ENCODE measurements at places on chromosomes 4 and X. TPM values are rescaled to one million over a fixed set of nuclear protein-coding genes. Genes with fewer than 3 reads are reported as not detected.
A peak's percentile ranks its signal among the peaks of the same experiment; 100 is the strongest.

DNA sequence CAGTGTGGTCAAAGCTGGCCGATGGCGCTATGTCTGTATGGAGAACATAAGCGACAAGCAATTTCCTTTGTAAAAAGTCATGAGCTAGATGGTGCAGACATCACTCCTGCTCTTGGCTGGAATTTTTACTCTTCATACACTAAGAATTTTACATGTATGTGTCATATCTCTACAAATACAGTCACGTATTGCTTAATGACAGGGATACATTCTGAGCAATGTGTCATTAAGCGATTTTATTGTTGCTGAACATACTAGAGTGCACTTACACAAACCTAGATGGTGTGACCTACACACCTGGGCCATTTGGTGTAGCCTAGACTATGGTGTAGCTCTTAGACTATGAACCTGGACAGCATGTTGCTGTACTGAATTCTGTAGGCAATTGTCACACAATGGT lies 185.4 kb downstream of the SOWAHB start:
- DNase-seq: no peak
- no peak overlapping the region for H3K27ac ChIP-seq
- H3K27me3 ChIP-seq: no peaks in the 10 kb centered on the region
- no peaks in the 10 kb centered on the region for H3K4me1 ChIP-seq
- no peaks in the 10 kb centered on the region for H3K36me3 ChIP-seq

- H3K4me3 ChIP-seq: no peak overlapping the region
- H3K4me1 ChIP-seq: peaks cover 71% of the 10 kb centered on the region
- H3K36me3 ChIP-seq: no peaks in the 10 kb centered on the region
- no peak for DNase-seq
- peak overlapping the region; percentile 83 for H3K27ac ChIP-seq
These were observed 62.7 kb downstream of the TMEM131L start for GRCh38 chr4:153528705-153529485.

DNA sequence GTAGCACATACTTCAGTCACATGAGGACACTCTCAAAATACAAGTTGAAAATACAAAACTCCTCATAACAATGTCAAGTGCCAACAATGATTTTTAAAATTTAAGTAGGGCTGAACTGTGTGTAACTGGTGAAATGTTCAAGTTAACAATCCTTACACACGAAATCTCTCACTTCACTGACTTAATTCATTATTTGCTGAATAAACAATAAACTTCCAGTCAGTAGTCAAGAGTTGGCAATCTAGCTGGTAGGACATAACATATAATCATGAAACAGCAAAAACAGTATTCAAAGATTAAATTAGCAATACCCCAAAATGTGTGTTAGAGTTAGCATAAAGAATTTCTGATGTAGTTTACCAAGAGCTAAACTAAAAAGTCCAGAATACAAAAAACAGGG lies 1.9 kb upstream of the RAB33B start:
- no peaks in the 10 kb centered on the region for H3K36me3 ChIP-seq
- no peaks in the 10 kb centered on the region for H3K27me3 ChIP-seq
- no peak overlapping the region for H3K27ac ChIP-seq
- peaks cover 32% of the 10 kb centered on the region for H3K4me1 ChIP-seq
- H3K4me3 ChIP-seq: no peak overlapping the region
- DNase-seq: no peak

GRCh38 chr4:24778464-24779225 lies 16.7 kb upstream of the SOD3 start:
- peaks cover 16% of the 10 kb centered on the region for H3K4me1 ChIP-seq
- DNase-seq: peak; percentile 18
- H3K27me3 ChIP-seq: no peaks in the 10 kb centered on the region
- H3K27ac ChIP-seq: peak overlapping the region; percentile 18
- no peaks in the 10 kb centered on the region for H3K36me3 ChIP-seq

DNA sequence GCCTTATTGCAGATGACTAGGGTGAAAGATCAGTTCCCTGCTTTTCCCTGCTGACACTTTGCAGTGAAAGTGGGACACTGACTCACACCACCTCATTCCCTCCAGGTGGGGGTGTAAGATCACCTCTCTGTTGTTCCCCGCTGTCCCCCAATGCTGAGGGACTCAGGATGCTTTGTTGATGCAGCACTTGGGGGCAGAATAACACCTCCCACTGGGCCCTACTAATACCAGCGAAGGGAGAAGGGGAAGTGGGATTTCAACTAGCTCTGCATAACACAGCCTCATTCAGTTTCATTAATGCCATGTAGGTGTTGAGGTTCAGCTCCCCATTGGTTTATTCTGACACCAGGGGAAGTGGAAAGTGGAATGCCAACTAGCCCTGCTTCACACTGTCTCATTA lies 43.6 kb upstream of the IL1RAPL2 start:
- H3K27ac ChIP-seq: no peak overlapping the region
- H3K4me1 ChIP-seq: no peaks in the 10 kb centered on the region
- H3K36me3 ChIP-seq: no peaks in the 10 kb centered on the region
- no peaks in the 10 kb centered on the region for H3K27me3 ChIP-seq
- H3K4me3 ChIP-seq: no peak overlapping the region
- DNase-seq: no peak

- no peaks in the 10 kb centered on the region for H3K36me3 ChIP-seq
- DNase-seq: no peak
- no peaks in the 10 kb centered on the region for H3K4me1 ChIP-seq
- no peak overlapping the region for H3K27ac ChIP-seq
- H3K4me3 ChIP-seq: no peak overlapping the region
- H3K27me3 ChIP-seq: peaks cover 5% of the 10 kb centered on the region
These were observed 4.6 kb upstream of the SOWAHD start for GRCh38 chrX:119753639-119754257.

GRCh38 chrX:155819525-155819924 lies 61.6 kb upstream of the VAMP7 start:
- H3K27ac ChIP-seq: no peak overlapping the region
- H3K4me3 ChIP-seq: no peak overlapping the region
- H3K4me1 ChIP-seq: no peaks in the 10 kb centered on the region
- DNase-seq: no peak
- H3K36me3 ChIP-seq: no peaks in the 10 kb centered on the region
- no peaks in the 10 kb centered on the region for H3K27me3 ChIP-seq

- no peaks in the 10 kb centered on the region for H3K36me3 ChIP-seq
- peak overlapping the region; percentile 71 for H3K4me3 ChIP-seq
- DNase-seq: peak; percentile 52
- H3K27me3 ChIP-seq: no peaks in the 10 kb centered on the region
- H3K4me1 ChIP-seq: peaks cover 13% of the 10 kb centered on the region
- H3K27ac ChIP-seq: peak overlapping the region; percentile 92
These were observed 1.4 kb downstream of the RPS6KA3 start for GRCh38 chrX:20265221-20265725.

- H3K36me3 ChIP-seq: no peaks in the 10 kb centered on the region
- H3K27me3 ChIP-seq: no peaks in the 10 kb centered on the region
- H3K4me1 ChIP-seq: no peaks in the 10 kb centered on the region
- H3K27ac ChIP-seq: peak overlapping the region; percentile 22
- no peak for DNase-seq
These were observed 110.9 kb upstream of the ENPEP start for GRCh38 chr4:110364911-110365520.

GRCh38 chr4:52670121-52670520 lies 11.0 kb upstream of the USP46 start:
- H3K4me3 ChIP-seq: no peak overlapping the region
- no peak for DNase-seq
- no peaks in the 10 kb centered on the region for H3K27me3 ChIP-seq
- H3K4me1 ChIP-seq: no peaks in the 10 kb centered on the region

- H3K27ac ChIP-seq: no peak overlapping the region
- H3K4me1 ChIP-seq: no peaks in the 10 kb centered on the region
- no peak for DNase-seq
These were observed 172.5 kb upstream of the FMR1 start for GRCh38 chrX:147739196-147739595.

DNA sequence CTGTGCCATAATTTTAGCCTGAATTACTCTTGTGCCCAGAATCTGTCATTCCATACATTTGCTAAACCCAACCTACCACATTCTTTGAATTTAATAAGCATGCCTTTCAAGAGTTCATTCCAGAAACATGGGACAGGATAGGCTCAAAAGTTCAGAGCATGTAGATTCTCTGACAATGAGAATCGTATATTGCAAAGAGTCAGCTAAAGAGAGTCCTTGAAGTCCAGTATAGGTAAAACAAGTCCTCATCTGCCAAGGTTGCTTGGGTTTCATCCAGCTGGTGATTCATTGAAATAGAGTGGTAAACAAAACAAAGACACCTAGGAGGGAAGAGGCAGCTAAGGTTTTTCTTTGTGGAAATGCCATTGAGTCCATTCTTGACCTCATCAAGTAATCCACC lies 249.3 kb upstream of the DIPK2B start:
- H3K4me1 ChIP-seq: no peaks in the 10 kb centered on the region
- H3K27ac ChIP-seq: no peak overlapping the region
- no peaks in the 10 kb centered on the region for H3K27me3 ChIP-seq
- no peak for DNase-seq
- H3K4me3 ChIP-seq: no peak overlapping the region

- no peak within 1 kb of the TSS for H3K4me3 ChIP-seq
- no peaks in the 10 kb centered on the region for H3K36me3 ChIP-seq
- no peak within 1 kb of the TSS for H3K27ac ChIP-seq
- H3K27me3 ChIP-seq: no peaks in the 10 kb centered on the region
- DNase-seq: no peak
- no peaks in the 10 kb centered on the region for H3K4me1 ChIP-seq
These were observed at the start of gene P2RY10 for GRCh38 chrX:78945186-78945912. P2RY10 (plus strand) TSS chrX:78945391; CDS start chrX:78960521, 15,130 bp downstream.

DNA sequence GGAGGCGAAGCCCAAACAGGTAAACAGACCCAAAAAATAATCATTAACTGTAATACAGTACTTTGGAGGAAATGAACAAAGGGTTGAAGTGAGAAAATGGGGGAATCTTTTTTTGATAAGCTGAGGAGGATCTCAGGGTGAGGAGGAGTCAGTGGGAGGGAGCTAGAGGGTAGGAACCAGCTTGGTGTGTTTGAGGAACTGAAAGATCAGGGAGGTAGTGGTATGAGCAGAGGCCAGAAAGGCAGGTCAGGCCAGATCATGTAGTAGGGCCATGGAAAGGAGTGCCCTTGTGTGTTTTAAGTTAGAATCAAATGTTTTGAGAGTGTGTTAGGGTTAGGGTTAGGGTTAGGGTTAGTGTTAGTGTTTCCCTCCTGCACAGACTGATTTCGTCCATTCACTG lies 48.8 kb downstream of the PPP2R2C start:
- H3K27ac ChIP-seq: no peak overlapping the region
- no peaks in the 10 kb centered on the region for H3K27me3 ChIP-seq
- no peak for DNase-seq
- no peak overlapping the region for H3K4me3 ChIP-seq
- no peaks in the 10 kb centered on the region for H3K4me1 ChIP-seq

The NMU gene
- not detected for total RNA-seq

The DGKK gene
- total RNA-seq: not detected

The LDB2 gene
- total RNA-seq: 16.1 TPM

The CHIC2 gene
- total RNA-seq: 18.6 TPM

The GAGE2A gene
- not detected for total RNA-seq

The RAB40AL gene
- total RNA-seq: not detected

The MAGEE2 gene
- not detected for total RNA-seq

All from gastrocnemius medialis (tissue), 4 donors.